ENCODE measurements at places on chromosomes 7 and 10.

DNA sequence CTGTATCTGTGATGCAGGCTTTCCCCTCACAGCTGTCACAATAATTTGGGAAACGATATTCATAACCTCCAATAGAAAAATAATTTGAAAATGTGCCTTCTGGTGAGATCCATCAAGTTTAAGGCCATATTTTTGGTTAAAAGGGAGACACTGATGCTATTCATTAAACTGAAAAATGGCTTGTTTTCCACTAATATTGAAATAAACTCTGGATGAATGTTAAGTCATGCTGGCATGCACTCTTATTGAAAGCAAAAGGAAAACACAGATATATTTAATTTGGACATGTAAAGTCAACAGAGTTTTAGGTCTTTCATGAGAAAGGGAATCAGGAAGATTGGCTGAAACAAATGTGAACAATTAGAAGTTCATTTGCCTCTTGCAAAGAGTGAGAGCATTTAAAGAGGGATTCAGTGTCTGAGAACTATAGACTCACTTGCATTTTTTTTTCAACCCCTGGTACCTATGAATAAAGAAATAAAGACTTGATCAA lies 879.2 kb downstream of the LRMDA start:
- no peak for DNase-seq

- no peak for DNase-seq
These were observed 22.8 kb downstream of the UNC5B start for GRCh38 chr10:71234970-71235685.

DNA sequence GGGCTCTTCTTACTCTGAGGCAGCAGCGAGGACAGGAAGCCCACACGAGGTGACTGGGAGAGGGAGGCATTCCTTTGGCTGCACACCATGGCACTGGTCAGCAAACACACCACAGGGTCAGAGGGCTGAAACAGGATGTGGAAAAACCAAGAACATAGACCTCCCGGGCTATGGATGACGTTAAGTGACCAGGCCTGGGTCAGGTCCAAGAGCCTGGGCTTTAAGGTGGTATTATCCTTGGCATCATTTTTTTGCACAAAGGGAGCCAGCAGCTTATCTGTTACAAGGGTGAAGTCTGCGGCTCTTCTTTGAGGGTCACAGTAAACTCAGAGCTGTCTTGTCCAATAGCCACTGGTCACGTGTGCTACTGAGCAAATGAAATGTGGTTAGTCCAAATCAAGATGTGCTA lies 7.0 kb downstream of the WDR91 start:
- DNase-seq, result no peak

DNA sequence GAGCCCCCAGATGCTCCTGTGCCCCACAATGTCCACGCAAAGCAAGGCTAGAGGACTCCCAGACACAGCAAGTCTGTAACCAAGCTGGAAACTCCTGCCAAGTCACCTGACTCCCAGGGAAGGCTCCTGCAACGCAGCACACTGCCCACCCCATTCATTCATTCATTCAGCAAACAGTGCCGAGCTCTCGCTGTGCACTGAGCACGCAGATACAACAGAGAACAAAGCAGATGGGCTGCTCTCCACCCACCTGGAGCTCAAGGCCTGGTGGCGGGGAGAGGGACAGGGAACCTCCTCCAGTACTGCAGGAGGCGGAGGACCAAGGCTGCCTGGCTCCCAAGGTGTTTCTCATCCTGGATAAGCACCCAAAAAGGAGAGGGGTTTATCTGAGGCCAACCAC lies 8.6 kb downstream of the KCNH2 start:
- no peak for DNase-seq

GRCh38 chr7:26444555-26444954 lies 152.9 kb downstream of the SNX10 start:
- DNase-seq, result no peak

- peak; percentile 36 for DNase-seq
These were observed 555 bp downstream of the PHF14 start for GRCh38 chr7:10973942-10974911.

GRCh38 chr7:151304856-151305255 lies 36.8 kb upstream of the NUB1 start:
- DNase-seq, result no peak

GRCh38 chr7:107712025-107712424 lies 31.9 kb upstream of the CBLL1 start:
- no peak for DNase-seq

GRCh38 chr7:157518514-157519175 lies 181.8 kb downstream of the DNAJB6 start:
- no peak for DNase-seq

DNA sequence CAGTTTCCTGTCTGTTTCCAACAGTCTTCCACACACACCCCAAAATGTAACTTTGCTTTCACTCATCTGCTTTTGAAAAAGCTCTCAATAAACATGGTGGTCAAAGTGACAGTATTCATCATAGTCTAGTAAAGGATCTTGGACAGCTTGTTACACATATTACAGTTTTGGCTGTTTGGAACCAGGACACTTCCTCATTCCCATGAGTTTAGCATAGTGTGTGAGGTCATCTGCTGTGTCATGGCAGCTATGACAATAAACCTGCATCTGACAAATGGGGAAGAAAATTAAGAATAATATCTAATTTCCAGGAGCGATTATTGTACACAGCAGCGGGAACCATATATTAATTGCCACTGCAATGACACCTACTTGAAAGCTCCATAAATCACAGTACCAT lies 184.3 kb upstream of the SLC26A5 start:
- no peak for DNase-seq

DNA sequence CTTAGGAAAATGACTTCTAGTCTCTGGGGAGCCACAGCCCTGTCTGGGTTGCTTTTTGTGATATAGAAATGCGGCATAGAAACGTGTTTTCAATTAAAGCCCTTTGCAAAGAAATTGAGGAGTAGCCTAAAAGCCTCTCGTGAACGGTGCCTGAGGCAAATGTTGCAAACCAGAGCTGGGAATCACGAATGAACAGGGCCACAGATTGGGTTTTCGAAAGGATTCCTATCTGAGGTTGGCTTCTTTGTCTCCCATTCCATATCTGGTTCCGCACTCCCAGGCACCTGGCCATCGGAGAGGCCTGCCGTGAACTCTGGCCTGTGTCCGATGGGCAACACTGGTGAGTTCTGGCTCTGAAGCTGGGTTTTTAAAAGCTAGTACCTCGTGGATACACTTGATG lies 221.6 kb downstream of the TCF7L2 start:
- DNase-seq, result no peak

DNA sequence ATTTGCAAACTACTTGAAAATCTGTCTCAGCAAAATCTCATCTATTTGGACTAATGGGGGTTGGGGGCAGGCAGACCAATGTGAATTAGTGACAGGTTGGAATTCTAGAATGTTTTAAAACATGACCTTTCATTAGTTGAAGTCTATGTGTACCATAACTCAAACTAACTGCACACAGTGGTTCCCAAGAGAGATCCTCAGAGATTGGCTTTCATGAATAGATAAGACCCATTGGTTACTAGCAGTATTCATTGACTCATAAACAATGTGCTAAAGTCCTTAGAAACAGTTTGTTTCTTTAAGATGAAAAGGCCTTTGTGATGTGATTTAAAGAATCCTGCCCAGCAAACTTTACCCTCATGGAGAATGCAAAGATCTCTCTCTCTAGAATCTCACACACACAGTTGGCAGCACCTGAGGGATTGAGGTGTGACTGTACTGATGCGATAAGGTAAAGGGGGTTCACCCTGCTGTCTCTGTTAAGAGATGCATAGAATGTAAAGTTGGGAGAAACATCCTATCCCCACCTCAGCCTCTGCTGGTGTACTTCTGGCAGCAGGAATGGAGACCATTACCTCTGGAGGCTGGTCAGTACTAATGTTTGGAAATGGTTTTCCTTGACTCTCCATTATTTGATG lies 70.7 kb downstream of the ZNF92 start:
- no peak for DNase-seq

GRCh38 chr7:19102884-19103283 lies 14.6 kb downstream of the TWIST1 start:
- no peak for DNase-seq

GRCh38 chr10:79022565-79023230 lies 46.1 kb upstream of the ZMIZ1 start:
- no peak for DNase-seq

DNA sequence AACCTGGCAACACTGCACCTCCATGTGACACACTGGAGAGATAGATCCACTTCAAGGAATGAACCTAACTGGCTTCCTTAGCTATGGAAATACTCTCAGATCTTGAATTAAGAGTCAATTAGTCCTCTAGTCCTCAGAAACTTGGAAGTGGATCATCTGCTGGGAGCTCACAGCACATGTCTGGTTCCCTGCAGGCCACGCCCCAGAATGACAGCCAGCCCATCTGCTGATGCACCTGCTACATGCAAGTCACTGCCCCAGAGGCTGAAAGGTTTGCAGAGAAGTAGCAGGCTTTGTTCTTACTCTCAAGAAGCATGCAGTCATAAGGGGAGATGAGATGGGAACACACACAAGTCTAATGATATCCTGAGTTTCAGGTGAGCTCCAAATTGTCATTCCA lies 275.9 kb downstream of the SKAP2 start:
- DNase-seq, result no peak

DNA sequence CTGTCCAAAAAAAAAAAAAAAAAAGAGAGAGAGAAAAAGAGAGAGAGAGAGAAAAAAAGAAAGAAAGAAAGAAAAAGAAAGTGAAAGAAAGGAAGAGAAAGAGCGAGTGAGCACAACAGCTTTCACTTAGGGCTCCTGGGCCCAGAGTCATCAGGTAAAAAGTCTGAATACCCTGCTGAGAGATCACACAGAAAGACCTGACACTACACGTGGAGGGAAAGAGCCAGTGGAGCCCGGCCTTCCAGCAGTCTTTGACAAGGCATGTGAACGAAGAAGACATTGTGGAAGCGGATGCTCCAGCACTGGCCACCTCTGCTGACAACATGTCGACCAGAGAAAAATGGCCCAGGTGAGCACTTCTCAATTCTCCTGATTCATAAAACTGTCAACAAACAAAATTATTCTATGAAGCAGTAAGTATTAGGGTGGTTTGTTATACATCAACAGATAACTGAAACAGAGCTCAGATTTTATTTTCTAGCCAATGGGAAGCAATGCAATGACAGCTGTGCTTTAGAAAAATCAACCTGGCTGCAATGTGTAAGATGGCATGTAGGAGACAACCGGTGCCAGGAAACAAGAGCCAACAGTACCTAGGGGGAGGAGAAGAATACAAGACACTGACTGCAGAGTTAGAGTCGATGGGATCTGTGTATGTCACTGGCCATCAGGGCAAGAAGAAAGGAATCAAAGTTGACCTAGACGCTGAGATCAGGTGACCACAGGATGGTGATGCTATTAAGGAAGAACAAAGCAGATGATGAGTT lies 4.4 kb downstream of the RNF216 start:
- DNase-seq, result no peak

DNA sequence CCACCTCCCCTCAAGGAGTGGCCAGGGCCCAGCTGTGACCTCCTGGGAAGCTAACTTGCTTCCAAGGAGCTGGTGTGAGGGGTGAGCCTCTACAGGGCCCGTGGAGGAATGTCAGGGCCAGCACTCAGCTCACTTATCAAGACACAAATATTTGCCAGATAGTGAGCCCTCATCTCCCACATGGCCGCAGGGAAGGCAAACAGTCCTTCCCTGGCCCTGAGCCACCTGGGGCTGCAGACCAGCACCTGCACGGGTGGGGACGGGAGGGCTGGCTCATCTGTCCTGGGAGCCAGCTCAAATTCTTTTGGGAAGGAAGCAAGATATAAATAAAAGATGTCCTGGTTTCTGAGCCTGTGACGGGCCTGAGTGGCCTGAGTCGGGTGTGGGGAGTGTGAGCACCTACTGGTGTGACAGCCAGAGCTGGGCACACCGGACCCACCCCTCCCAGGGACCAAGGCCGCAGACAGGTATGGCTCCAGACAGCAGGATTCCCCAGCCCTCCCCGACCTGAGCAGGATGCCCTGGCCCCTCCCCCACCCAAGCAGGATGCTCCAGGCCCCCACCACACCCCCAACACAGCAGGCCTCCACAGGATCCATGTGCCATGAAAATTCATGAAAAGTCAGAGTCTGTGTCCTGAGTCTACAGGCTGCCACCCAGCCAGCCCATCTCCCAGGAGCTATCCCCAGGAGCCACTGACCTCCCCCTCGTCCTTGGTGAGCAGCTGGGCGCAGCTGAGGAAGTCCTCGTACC lies 148.0 kb downstream of the MAPK8 start:
- DNase-seq, result no peak

- DNase-seq, result no peak
These were observed 191.3 kb downstream of the MYOF start for GRCh38 chr10:93290661-93291354.

- no peak for DNase-seq
These were observed 384.4 kb upstream of the AUTS2 start for GRCh38 chr7:69213878-69214277.

GRCh38 chr10:100743626-100744135 lies 1.7 kb upstream of the PAX2 start:
- peak; percentile 41 for DNase-seq

GRCh38 chr7:80247891-80248290 lies 113.3 kb downstream of the GNAI1 start:
- no peak for DNase-seq

- no peak for DNase-seq
These were observed 14.6 kb downstream of the FAM149B1 start for GRCh38 chr10:73182568-73182967.

DNA sequence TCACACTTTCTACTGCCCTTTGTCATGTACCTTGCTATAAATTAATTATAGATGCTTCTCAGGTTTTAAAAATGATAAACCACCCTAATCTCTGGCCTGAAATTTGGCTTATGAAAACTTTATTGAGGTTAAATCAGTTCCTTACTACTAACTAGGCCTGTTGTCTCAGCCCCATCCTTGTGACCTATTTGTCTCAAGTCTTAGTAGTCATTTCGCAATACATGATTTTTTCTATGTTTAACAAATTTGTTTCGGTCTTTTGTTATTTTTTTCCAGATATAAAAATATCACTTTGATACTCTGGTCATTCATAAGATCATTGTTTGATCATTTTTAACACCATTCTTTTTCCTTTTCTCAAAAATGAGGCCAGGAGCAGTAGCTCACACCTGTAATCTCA lies 411.6 kb downstream of the GFRA1 start:
- no peak for DNase-seq

DNA sequence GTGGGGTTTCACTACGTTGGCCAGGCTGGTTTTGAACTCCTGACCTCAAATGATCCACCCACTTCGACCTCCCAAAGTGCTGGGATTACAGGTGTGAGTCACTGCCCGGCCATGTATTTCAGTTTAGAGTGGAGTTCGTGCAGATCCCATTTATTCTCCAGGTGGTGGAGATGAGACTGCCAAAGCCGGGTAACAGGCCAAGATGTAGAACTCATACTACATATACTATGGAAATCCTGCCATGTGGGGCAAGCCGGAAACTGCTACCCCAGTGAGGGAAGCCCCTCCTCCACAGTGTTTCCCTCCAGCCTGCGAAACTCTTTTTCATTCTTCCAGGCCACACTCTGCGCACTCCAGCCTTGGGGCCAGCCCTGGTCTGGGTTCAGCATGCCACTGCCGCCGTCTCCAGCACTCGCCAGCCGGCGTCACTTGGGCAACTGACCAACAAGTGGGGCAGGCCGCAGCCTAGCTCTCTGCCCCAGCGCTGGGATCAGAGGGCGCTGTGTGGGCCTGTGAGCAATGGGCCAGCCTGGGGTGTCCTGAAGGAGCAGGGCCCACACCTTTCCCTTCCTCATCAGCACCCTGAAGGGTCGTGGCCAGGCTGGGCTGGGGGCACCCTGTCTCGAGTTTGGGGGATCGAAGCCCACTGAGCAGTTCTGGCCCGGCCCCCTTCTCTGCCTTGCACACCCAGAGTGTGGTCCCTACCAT lies 122.0 kb downstream of the TRRAP start:
- DNase-seq, result no peak
